ENCODE measurements at places on chromosomes 16 and 17. TPM values are rescaled to one million over a fixed set of nuclear protein-coding genes. Genes with fewer than 3 reads are reported as not detected.

DNA sequence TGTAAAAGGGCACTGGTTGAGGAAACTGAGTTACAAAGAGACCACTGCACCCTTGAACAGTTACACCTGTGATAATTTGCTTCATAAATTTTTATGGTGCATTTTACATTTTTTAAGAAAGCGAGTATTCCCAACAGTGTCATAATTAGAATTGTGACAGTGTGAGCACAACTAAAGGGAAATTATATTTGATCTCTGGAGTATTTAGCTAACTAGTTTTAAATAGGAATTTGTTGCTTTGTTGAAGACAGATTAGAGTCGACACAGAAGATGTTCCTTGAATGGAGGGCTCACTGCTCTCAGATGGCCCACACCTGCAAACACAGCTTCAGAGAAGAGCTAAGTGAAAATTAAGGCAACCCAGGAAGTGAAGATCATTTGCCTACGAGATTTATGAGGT is 555.0 kb upstream of the GOT2 start:
- H3K27me3 ChIP-seq, result no peaks in the 10 kb centered on the region
- DNase-seq, result no peak
- H3K36me3 ChIP-seq, result no peaks in the 10 kb centered on the region
- H3K4me3 ChIP-seq, result no peak overlapping the region

Gene MGAT5B
- total RNA-seq, result 1.3 TPM

- no peak overlapping the region for H3K27ac ChIP-seq
- no peak for DNase-seq
- no peaks in the 10 kb centered on the region for H3K36me3 ChIP-seq
- H3K4me3 ChIP-seq, result no peak overlapping the region
- no peaks in the 10 kb centered on the region for H3K27me3 ChIP-seq
Observed at GRCh38 chr17:32798938-32799337, 78.0 kb downstream of the MYO1D start.

DNA sequence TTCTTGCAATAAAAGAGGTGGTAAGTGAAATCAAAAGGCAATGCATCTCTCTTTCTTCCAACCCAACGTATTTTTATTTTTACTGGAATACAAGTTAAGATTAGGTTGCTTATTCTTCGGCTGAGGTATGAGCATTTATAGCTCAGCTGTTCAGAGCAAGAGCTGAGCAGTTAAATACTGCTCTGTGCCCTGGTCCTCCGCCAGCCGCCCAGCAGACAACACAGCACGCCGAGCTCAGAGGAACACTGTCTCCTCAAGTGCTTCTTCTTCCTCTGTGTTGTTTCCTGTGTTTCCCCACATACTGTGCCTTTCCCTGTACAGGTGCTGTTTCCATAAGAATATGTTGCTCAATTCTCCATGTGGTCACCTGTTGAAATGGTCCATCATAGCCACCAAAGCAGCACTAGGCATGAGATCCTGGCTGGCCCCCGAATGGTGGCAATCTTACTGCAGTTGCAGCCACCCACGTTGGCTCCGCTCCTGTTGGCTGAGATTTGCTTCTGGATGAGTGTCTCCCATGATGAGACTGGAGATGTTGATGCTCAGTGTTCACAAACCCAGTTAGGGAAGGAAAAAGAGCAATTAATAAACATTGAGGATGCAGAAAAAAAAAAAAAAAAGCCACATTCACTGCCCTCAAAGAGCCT is 515.3 kb downstream of the GRIN2A start:
- no peaks in the 10 kb centered on the region for H3K27me3 ChIP-seq
- H3K27ac ChIP-seq, result no peak overlapping the region
- H3K4me1 ChIP-seq, result no peaks in the 10 kb centered on the region
- no peak overlapping the region for H3K4me3 ChIP-seq

- no peaks in the 10 kb centered on the region for H3K4me1 ChIP-seq
- no peak overlapping the region for H3K4me3 ChIP-seq
- H3K27me3 ChIP-seq, result no peaks in the 10 kb centered on the region
- H3K27ac ChIP-seq, result no peak overlapping the region
- DNase-seq, result no peak
- H3K36me3 ChIP-seq, result no peaks in the 10 kb centered on the region
Observed at GRCh38 chr16:53680756-53681155, 22.9 kb downstream of the RPGRIP1L start.

DNA sequence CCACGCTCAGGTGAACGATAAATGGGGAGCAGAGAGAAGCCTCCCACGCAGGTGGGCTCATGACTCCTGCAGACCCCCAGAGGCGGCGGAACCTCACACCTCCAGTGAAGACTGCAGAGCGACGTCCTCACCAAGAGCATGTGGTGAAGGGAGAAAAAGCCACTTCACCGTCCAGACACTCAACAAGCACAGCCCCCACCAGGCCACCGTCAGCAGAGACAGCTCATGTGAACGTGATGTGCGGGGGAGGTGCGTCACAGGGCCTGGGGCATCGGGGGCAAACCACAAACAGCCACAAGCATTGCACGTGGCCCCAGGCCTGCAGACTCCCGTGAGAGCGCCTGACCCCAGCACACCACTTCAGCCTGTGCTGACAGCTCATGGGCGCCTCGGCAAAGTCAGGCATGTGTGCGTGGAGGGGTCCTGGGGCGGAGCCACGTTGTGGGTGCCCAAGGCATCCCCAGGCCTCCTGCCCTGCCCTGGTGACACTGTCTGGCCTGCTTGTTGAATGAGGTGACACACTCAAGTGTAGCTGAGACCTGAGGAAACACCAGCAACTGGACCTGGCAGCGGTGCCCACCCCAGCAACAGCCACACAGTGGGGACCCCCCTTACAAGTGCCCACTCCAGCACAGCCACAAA is 19.0 kb downstream of the LMF1 start:
- H3K36me3 ChIP-seq, result peaks cover 22% of the 10 kb centered on the region
- H3K4me3 ChIP-seq, result no peak overlapping the region
- H3K27me3 ChIP-seq, result no peaks in the 10 kb centered on the region
- H3K4me1 ChIP-seq, result no peaks in the 10 kb centered on the region
- no peak overlapping the region for H3K27ac ChIP-seq

GRCh38 chr16:84754353-84754856 is 54.6 kb downstream of the USP10 start:
- DNase-seq, result no peak
- H3K36me3 ChIP-seq, result peaks cover 6% of the 10 kb centered on the region
- no peak overlapping the region for H3K27ac ChIP-seq
- no peak overlapping the region for H3K4me3 ChIP-seq

Gene ABCC11
- not detected for total RNA-seq

Gene EFCAB5
- 1.8 TPM for total RNA-seq

Gene GAS2L2
- total RNA-seq, result 3.1 TPM

Measured in lower lobe of right lung (tissue), 2 donors.